Activated CD4-positive, alpha-beta T cell treated with anti-CD3 and anti-CD28 coated beads for 1 hour (primary cell): ENCODE measurements at places on chromosomes 5 and 9.

DNA sequence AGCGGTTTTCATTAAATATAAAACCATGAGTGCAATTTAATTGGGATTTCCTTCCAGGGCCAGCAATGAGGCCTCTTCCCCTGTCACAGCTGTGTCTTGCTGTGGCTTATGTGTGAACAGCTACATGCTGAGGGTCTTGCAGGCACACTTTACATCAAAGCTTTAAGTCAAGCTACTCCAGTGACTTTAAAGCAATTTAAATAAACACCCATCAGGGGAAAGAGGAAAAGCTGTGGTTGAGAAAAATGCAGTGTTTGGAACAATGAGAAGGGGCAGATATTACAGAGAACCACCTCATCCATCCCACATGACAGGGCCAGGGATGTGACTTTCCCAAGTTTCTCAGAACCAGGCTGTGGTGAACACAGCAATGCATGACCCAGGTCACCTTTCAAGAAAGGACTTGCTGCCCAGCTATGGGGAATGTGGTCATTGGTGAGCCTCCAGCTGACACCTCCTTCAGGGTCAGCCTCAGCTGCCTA is 115.9 kb upstream of the LPAR1 start:
- DNase-seq, result no peak

DNA sequence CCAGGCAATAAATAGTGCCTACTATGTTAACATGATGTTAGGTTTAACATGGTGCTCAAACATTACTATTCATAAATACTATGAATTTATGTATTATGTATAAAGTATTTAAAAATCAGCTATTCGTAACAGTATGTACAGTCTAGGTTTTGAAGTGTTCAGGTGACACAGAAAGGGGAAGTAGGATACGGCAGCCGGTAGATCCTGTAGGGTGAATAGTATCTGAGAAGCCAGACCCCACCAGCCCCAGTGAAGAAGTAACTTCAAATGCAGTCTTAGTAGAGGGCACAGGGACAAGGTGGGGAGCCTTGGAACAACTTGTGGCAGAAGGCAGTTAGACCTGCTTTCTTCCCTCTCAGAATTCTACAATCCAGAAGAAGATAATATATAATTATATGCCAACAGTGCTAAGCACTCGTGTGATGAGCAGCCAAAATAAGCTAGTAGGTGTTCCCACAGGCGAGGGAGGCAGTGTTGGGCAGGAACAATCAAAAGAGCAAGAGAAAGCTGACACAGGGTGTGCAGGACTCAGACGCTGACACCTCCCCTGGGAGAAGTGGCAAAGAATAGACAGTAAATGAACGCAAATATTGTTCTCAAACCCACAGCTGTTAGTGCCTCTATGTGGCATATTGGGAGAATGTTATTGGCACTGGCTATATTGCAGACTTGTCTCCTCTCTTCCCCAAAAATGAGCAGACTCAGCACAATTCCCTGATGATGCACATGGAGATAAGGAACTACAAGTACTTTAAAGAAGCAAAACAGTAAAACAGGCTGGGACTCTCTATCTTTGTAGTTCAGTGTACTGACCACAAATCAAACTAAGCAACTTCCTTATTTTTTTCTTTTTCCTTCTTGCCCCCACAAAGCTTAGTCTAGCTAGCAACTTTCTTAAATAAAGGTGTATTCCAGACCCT is 4.6 kb downstream of the ZNF367 start:
- DNase-seq, result no peak

DNA sequence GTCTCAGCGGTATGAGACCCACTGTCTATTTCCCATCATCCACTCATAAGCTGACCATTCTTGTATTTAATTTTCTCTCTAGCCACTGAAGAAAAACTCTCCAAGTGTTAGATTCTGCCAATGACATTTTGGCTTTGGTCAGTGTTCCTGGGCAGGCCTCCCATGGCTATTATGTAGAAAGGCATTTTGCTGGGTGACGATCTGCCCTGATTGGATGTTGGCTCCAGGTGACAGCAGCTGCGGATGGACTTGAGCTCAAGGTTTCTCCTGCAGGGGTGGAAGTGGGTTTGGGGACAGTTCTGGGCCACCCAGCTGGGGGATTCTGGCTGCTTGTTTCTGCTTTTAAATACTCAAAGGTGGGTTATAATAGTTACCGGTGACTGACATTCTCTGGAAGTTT is 31.6 kb downstream of the ACSL6 start:
- no peak for DNase-seq

- no peak for DNase-seq
Observed at GRCh38 chr9:134600836-134601638, 40.6 kb upstream of the COL5A1 start.

GRCh38 chr5:178425621-178426068 is 164.5 kb downstream of the COL23A1 start:
- DNase-seq, result no peak

GRCh38 chr5:99940540-99940939 is 594.6 kb upstream of the FAM174A start:
- no peak for DNase-seq

GRCh38 chr9:14962193-14962882 is 52.1 kb upstream of the FREM1 start:
- DNase-seq, result no peak
